ENCODE measurements at places on chromosomes 12 and 14. TPM values are rescaled to one million over a fixed set of nuclear protein-coding genes. Genes with fewer than 3 reads are reported as not detected.

DNA sequence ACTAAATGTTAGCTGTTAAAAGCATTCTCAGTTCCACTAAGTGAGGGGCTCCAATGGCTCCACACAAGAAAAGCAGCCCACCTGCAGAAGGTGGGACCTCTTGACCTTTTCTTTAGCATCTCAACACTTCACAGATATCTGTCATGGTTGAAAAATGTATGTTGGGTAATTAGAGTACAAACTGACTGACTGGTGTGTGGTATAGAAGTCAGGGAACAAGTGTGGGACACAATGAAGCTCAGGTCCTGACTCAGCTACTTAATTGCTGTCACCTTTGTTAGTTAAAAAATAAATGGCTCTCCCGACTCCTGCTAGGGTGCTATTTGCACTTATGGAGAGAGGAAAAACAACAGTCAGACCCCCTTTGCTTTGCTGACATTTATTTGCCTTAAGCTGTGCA lies 299.0 kb downstream of the TTC6 start:
- no peaks in the 10 kb centered on the region for H3K27me3 ChIP-seq
- no peak for DNase-seq

GRCh38 chr14:87712396-87713090 lies 280.4 kb downstream of the GALC start:
- no peak overlapping the region for H3K4me3 ChIP-seq
- no peaks in the 10 kb centered on the region for H3K36me3 ChIP-seq
- no peaks in the 10 kb centered on the region for H3K27me3 ChIP-seq
- H3K27ac ChIP-seq, result no peak overlapping the region

The PLXNC1 gene
- total RNA-seq, result 55.9 TPM

DNA sequence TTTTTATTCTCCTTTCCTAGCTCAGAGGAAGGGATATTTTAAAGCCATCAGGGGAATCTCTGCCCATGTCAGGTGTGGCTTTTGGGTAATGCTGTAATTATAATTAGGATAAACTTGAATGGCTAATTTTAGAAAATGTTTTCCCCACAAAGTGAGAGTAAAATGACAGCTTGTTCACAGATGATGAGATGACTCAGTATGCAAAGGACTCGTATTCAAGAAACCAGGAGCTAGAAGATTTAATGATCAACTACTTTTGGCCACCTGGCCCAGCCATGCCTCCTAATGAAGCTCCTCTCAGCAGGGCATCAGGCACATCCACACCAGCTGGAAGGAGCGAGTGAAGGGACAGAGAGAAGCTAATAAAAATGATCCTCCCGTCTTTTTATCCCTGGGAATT lies 29.0 kb upstream of the PLEKHG7 start:
- DNase-seq, result no peak
- H3K27me3 ChIP-seq, result no peaks in the 10 kb centered on the region
- no peak overlapping the region for H3K27ac ChIP-seq

GRCh38 chr12:72094490-72094889 lies 155.8 kb downstream of the TPH2 start:
- H3K27me3 ChIP-seq, result no peaks in the 10 kb centered on the region
- H3K4me1 ChIP-seq, result no peaks in the 10 kb centered on the region
- no peak for DNase-seq
- no peaks in the 10 kb centered on the region for H3K36me3 ChIP-seq

- H3K4me1 ChIP-seq, result peaks cover 3% of the 10 kb centered on the region
- no peaks in the 10 kb centered on the region for H3K36me3 ChIP-seq
- H3K4me3 ChIP-seq, result no peak overlapping the region
- no peak overlapping the region for H3K27ac ChIP-seq
- H3K27me3 ChIP-seq, result peaks cover 81% of the 10 kb centered on the region
These were observed 4.6 kb upstream of the ALX1 start for GRCh38 chr12:85275374-85275773.

The NAV3 gene
- 8.6 TPM for total RNA-seq

GRCh38 chr12:58893495-58893894 lies 26.8 kb downstream of the LRIG3 start:
- no peak overlapping the region for H3K27ac ChIP-seq
- H3K4me3 ChIP-seq, result no peak overlapping the region
- H3K36me3 ChIP-seq, result no peaks in the 10 kb centered on the region

The CISTR gene
- not detected for total RNA-seq
